ENCODE measurements at places on chromosomes 4 and X.

- DNase-seq = peak; percentile 0
Observed at GRCh38 chrX:117743469-117744251, 372.9 kb downstream of the KLHL13 start.

- DNase-seq = no peak
Observed at GRCh38 chrX:118550792-118551191, 55.2 kb downstream of the DOCK11 start.

GRCh38 chr4:48141048-48141447, 7.0 kb upstream of the TXK start:
- DNase-seq = peak; percentile 48

DNA sequence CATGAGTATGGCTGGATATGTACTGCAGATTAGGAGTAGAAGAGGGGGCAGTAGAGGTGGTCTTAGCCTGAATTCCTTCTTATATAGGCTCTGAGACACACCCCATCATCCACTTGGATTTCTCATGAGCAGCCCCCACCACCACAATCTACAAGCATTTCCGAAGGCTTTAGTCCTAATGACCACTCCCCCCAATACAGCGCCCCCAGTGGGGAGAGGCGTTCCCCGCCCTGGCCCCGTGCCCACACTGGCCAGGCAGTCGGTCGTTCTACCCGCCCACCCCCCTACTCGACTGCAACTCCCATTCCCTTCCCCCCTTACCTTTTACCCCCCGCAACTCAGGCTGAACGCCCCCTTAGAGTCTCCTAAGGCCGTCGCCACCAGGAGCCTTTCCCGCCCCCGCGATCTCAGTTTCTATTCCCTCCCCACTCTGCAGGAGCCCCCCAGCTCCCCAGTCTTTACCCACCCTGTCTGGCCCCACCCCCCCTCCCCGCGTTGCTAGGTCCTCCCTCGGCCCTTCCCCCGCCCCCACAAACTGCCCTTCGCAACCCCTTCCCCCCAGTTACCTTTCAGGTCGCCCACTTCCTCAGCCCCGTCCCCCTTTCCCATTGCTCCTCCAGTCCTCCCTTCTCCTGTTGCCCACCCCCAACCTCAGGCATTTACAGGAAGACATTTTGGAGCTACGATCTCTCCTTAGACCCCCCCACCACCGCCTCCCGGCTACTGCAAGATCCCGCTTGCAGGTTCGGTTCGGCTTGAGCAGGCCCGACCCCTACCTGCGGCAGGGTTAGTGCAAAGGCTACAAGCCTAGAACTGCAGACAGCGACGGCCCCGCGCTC, 468 bp downstream of the ZMYM3 start:
- DNase-seq = peak; percentile 64

DNA sequence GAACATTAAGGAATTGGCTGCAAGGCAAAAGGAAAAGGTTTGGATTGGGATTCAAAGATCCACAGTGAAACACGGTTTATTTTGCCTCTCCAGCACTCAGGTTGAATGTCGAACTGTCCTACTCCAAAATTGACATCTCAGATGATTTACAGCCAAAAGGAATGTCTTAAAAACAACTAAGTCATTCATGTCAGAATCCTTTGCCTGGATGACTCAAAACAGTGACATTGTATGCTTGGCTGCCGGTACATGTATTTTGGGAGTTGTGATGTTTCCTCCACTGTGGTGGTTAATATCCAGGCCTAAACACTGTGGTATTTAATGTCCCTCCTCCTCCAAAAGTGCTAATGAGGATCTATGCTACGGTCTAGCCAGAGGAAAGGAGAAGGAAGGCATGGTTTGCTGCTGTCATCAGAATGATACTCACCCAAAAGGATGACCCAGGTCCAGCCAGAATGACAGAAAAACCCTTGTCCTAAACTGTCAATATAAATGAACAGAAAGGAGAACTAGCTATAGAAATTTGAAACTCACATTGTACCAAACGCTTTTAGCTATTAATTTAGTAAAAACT, 20.9 kb downstream of the PGM2 start:
- no peak for DNase-seq

DNA sequence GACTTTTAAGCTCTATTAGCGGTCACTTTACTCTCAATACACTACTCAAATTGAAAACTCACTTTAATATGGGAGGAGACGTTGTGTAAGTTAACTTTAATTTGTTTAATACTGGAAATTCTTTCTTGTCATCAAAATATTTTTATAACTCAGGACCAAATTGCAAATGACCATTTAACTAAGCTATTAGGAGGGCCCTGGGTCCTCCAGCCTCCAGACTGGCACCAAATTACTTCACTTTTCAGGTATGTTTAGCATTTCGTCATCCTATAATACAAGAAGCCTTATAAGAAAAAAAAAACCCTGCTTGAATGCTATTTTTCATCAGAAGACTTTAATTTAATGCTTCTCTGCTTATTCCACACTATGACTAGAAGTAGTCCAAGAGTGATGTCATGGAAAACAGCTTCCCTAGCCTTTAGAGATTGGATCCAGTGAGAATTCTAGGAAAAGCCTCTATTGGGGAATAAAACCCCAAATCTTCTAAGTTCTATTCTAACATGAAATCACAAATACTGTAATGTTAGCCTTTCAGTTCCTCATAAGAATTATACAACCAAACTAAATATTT, 6.6 kb downstream of the KLHL15 start:
- no peak for DNase-seq

GRCh38 chr4:47251348-47252135, 212.0 kb downstream of the COMMD8 start:
- no peak for DNase-seq

GRCh38 chrX:151896734-151897474, 15.8 kb upstream of the MAGEA4 start:
- DNase-seq = peak; percentile 30

- DNase-seq = no peak
Observed at GRCh38 chr4:31458813-31459212, 738.6 kb downstream of the PCDH7 start.

GRCh38 chr4:6445403-6446129, 26.8 kb downstream of the PPP2R2C start:
- no peak for DNase-seq

- DNase-seq = no peak
Observed at GRCh38 chr4:99403380-99404184, 31.6 kb downstream of the ADH7 start.

DNA sequence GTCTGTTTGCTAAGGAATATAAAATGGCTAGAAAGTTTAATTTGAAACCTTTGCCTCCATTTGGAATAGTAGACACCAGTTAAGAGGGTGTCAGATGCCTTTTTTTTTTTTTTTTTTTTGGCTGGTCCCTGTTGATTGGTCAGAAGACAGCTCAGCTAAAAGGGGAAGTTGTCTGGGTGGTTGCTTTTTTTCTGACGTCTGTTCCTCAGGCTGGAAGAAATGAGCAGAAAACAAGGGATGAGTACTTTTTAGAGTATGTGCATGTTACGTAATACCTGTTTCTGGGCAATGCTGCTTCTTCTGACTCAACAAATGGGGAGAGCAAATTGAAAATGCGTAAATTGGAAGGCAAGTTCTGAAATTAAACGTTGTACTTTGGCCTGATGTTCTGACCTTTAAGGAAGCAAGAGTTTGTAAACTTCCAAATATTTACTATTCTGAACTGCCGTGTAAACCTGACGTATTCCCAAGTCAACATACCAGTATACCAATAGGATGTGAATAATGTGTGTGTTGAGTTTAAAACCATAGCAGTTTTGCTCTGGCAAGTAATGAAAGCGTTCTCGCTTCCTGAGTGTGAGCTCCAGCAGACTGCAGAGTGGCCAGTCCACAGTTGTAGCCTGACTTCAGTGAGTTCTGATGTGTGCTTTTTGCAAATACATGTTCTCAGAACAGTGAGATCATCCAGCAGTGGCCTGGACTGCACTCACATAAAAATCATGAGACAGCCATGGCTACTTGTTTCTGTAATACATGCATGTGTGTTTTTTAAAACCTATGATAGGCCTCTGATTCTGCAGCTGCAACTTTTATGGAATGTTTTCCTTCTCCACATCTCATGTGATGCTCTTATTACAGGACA, 1.7 kb downstream of the SAT1 start:
- DNase-seq = peak; percentile 39

GRCh38 chr4:7158081-7158750, 34.1 kb upstream of the SORCS2 start:
- DNase-seq = no peak

GRCh38 chr4:25795566-25796454, 67.0 kb downstream of the SEL1L3 start:
- DNase-seq = no peak

- peak; percentile 7 for DNase-seq
Observed at GRCh38 chr4:138389976-138390685, 148.0 kb upstream of the SLC7A11 start.

- DNase-seq = peak; percentile 74
Observed at GRCh38 chr4:77095101-77095821, 19.5 kb upstream of the CCNI start.

- DNase-seq = peak; percentile 44
Observed at GRCh38 chr4:78517050-78517652, 34.4 kb upstream of the ANXA3 start.

- no peak for DNase-seq
Observed at GRCh38 chr4:75912968-75913367, 10.7 kb upstream of the PPEF2 start.

- DNase-seq = no peak
Observed at GRCh38 chr4:144421839-144422565, 224.0 kb upstream of the HHIP start.

DNA sequence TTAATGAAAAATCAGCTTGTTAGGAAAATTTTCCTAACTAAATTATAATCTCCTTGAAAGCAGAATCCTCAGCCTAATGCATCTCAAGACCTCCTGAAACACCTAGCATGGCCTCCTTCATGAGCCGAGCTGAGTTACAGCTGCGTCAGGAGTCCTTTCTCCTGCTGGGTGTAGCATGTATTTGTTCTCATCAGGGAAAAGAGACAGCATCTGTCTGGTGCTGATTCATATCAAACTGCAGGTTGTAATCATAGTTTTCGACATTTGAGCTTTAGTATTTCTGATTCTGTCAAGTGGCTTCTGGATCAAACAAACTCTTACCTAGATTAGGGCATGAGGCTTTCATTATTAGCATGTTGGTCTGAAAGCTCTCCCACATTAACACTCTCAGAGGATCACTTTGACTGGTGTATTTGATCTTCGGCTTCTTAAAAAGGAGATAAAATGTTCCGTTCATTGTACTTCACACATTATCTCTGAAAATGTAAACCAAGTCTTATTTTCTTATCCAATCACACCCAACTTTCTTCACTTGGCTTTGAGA, 140.1 kb upstream of the FRG1 start:
- no peak for DNase-seq

GRCh38 chrX:134548257-134549201, 88.6 kb downstream of the HPRT1 start:
- peak; percentile 49 for DNase-seq

DNA sequence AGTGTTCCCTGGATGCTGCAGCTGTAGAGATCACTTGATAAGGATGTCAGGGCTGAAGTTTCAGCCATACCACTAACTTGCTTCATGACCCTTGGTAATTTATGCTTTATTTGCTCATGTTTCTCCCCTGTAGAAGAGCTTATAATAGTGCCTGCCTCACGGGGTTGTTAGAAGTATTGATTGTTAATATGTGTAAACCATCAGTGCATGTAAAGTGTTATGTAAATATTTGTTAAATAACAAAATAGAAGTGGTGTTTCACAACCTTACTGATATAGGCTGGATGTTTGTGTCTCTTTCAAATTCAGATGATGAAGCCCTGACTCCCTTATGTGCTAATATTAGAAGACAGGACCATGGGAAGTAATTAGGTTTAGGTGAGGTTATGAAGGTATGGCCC, 1.5 kb upstream of the CXCL2 start:
- no peak for DNase-seq

DNA sequence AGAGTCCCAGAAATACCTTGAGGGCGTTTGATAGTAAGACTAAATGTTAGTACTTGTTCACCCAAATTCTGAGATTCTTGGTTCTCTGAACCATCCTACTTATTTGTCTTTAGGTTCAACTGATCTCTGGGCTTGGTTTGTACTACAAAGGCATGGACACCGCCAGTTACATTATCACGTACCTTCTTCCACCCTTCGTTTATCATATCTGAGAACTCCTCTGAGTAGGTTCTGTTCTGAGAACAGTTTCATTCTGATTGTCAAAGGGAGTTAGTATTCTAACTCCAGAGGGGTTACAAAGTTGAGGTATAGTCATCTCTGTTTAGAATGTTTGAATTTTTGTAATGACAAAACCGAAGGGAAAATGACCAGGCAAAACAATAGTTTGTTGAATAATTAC, 19.3 kb downstream of the ZFX start:
- no peak for DNase-seq

DNA sequence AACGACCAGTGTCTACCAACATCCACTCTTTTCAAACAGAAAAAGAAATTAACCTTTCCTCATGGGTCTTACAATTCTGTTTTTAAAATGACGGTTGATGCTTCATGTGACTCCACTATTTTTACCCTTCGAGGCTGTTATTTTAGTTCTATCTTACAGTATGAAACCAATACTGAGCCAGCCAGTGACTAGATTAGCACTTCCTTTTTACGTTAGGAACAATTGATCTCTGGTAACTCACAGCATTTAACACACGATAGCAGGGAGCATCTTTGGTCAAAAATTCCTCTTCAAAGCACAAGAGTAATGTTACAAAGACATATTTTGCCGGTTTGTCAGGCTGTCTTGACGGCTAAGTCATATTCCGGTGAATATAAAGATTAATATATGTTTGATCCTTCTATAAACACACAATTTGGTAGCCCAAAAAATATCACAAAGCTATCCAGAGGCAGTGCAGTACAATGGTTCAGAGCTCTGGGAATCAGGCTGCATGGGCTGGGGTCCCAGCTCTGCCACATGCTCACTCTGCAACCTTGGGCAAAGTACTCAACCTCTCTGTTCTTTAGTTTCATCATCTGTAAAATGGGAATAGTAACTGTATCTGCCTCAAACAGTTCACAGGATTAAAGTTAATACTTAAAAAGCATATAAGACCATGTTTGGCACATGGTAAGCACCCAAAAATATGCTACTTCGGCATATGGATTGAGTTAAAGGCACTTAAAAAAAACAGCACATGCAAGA, 62.9 kb upstream of the TXK start:
- no peak for DNase-seq

DNA sequence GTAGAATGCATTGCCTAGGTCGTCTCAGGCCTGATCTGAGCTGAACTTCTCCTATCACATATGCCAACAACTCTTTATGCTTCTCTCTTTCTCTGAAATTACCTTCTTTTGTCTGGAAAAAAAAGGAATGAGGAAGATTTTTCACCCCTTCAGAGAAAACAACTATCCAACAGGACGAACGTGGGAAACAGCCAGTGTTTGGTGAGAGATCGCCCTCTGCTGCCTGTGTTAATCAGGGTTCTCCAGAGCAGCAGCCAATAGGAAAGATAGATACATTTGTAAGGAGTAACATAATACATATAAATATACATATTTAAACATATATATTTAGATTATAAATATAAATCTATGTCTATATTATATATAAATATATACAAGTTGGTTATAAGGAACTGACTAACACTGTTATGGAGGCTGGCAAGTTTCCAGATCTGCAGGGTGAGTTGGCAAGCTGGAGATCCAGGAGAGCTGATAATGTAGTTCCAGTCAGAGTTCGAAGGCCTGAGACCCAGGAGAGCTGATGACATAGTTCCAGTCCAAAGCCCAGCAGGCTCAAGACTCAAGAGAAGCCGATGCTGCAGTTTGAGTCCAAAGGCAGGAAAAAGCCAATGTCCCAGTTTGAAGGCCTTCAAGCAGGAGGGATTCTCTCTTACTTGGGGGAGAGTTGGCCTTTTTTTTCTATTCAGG, 13.3 kb downstream of the CETN2 start:
- peak; percentile 72 for DNase-seq

- no peak for DNase-seq
Observed at GRCh38 chrX:29257521-29257920, 670.3 kb downstream of the IL1RAPL1 start.

GRCh38 chrX:69163936-69164741, 1.1 kb downstream of the PJA1 start:
- DNase-seq = peak; percentile 5

Measured in erythroblast (primary cell).